ENCODE measurements at places on chromosomes 2 and 18. TPM values are rescaled to one million over a fixed set of nuclear protein-coding genes. Genes with fewer than 3 reads are reported as not detected.

GRCh38 chr2:28687171-28687570 lies 64.5 kb upstream of the PPP1CB start:
- H3K4me3 ChIP-seq, result no peak overlapping the region
- H3K36me3 ChIP-seq, result no peaks in the 10 kb centered on the region
- DNase-seq, result no peak
- no peaks in the 10 kb centered on the region for H3K27me3 ChIP-seq
- no peak overlapping the region for H3K27ac ChIP-seq
- peaks cover 4% of the 10 kb centered on the region for H3K4me1 ChIP-seq

- no peak for DNase-seq
- H3K4me3 ChIP-seq, result no peak overlapping the region
- no peaks in the 10 kb centered on the region for H3K4me1 ChIP-seq
- no peaks in the 10 kb centered on the region for H3K36me3 ChIP-seq
- no peak overlapping the region for H3K27ac ChIP-seq
These were observed 89.4 kb downstream of the RNF152 start for GRCh38 chr18:61803393-61803792.

DNA sequence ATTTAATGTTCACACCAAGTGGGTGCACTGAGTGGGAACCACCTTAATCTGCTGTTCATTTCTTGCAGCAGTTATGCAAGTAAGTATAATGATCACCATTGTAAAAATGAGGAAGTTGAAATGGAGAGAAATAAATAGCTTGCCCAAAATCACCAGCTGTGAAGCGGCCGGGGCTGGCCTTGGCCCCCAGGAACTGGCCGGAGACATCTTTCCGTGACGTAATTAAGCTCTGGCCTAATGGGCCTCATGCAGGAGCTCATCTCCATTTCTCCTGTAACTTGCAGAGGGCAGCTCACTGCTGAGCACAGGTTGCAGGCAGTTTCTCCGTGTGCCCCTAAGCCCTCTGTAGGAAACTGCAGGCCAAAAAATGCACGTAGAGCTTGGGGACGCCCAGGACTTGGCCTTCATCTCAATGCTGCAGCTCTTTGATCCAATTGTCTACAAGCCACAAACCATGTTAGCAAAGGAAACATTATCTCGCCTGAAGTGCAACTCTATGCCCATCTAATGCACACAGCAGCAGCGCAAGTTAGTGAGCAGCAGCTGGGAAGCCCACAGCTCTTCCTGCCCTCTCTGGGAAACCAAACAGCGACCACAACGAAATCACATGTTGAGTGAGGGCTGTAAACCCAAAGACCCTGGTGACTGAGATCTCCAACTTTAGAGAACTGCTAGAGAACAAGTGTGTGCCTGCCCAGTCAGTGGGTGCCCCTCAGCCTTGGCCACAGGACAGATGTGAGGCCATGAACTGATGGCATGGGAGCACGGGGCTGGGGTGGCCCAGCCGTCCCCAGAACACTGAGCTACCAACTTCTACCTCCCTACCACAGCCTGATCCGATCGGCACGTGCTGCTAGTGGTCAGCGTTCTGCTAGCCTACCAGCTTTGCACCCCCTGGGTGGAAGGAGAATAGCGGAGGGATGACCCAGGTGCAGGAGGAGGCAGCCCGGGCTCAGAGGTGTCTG lies 28.8 kb downstream of the APCDD1 start:
- H3K36me3 ChIP-seq, result no peaks in the 10 kb centered on the region
- DNase-seq, result no peak
- H3K4me1 ChIP-seq, result no peaks in the 10 kb centered on the region

GRCh38 chr2:138787053-138787666 lies 7.0 kb upstream of the NXPH2 start:
- H3K27ac ChIP-seq, result no peak overlapping the region
- H3K27me3 ChIP-seq, result no peaks in the 10 kb centered on the region
- no peak overlapping the region for H3K4me3 ChIP-seq
- no peaks in the 10 kb centered on the region for H3K36me3 ChIP-seq

DNA sequence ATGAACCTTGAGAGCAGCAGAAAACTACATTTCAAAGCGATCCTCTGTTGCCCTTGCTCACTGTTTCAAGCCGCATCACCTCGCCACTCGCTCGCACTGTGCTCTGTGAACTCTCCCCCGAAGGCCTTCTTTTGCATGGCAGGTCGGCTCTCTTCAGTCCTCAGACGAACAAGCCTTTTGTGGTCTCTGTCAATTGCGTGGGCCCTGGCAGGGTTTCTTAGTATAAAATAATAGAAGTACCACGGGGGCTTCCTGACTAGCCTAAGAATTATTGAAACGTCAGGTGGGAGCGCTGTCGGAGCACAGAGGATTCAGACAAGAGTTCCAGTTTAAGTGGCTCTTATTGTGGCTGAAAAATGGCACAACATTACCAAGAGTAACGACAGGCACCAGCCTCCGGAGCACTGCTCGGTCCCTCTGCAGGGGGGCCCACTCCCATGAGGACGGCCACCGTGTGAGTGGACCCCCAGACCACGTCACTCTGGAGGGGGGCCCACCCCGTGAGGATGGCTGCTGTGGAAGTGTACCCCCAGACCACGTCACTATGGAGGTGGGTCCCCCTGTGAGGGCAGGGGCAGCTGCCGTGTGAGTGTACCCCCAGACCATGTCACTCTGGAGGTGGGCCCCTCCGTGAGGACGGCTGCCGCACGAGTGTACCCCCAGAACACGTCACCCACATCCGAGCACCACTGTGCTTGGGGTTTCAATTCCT lies 237.7 kb downstream of the HDAC4 start:
- H3K36me3 ChIP-seq, result no peaks in the 10 kb centered on the region
- H3K27ac ChIP-seq, result no peak overlapping the region
- H3K27me3 ChIP-seq, result no peaks in the 10 kb centered on the region
- DNase-seq, result no peak
- H3K4me3 ChIP-seq, result no peak overlapping the region

- H3K4me1 ChIP-seq, result peaks cover 5% of the 10 kb centered on the region
- no peak overlapping the region for H3K27ac ChIP-seq
- no peak overlapping the region for H3K4me3 ChIP-seq
- no peaks in the 10 kb centered on the region for H3K36me3 ChIP-seq
- peaks cover 3% of the 10 kb centered on the region for H3K27me3 ChIP-seq
These were observed 460 bp upstream of the LRRFIP1 start for GRCh38 chr2:237626813-237627440.

DNA sequence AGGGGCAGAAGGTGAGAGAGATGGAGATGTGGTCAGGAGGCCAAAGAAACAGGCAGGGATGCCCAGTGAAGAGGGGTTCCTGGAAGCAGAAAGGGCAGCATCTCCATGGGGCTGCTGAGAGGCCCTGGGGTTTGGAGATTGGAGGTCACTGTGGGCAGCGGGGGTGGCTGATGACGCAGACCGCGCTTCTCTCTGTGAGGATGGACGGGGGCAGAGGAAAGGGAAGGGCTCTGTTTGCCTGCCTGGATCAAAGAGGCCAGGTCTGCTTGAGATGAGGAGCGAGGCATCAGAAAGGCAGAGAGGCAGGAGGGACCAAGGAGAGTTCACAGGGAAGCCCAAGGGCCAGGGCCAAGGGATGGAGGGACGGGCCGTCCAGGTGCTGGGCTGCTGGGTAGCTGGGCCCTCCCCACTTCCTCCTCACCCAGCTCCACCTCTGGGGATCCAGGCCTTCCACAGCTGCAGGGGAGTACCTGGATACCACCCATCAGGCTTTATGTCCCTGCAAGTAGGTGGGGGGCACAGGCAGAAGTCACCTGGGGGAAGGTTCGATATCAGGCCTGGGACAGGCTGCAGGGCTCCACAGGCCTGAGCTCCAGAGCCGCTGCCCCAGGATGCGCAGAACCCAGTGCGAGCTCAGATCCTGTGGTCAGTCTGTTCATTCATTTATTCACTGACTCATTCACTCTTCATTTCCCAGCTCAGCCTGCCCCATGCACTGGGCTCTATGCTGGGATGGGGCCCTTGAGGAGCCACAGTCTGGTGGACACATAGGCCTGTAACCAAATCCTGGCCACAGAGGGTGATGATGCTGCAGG lies 30.6 kb downstream of the ADRA2B start:
- no peaks in the 10 kb centered on the region for H3K27me3 ChIP-seq
- H3K27ac ChIP-seq, result no peak overlapping the region
- no peak for DNase-seq
- no peaks in the 10 kb centered on the region for H3K4me1 ChIP-seq
- no peak overlapping the region for H3K4me3 ChIP-seq

DNA sequence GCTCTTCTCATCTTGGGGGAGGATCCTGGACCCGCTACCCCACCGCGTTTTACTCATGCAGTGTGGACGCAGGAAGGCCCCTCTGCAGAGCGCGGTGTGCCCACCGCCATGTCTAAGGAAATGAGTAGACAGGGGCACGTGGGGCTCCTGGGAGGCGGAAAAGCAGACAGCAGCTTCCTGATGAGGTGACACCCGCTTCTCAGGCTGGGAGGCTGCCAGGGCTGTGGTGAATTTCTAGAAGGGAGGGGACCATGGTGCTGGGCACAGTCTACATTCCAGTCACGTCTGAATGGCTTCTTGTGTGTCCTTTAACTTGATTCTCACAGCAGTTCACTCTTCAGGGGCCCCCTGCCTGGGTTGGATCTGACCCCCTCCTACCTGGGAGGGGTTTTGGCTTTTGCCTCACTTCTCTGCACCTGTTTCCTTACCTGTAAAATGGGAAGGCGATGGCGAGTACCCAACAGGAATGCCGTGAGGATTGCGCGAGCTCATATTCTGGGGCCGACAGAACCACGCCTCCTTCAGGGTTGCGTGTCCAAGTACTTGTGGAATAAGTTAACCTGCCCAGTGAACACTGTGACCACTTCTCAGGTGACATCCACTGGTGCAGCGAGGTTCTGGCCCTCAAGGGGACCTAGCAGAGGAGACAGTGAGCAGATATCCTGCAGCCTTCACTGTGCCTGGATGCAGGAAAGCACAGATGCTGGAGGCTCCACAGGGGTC lies 32.3 kb upstream of the MBP start:
- no peak overlapping the region for H3K4me3 ChIP-seq
- H3K27ac ChIP-seq, result no peak overlapping the region
- H3K4me1 ChIP-seq, result no peaks in the 10 kb centered on the region
- DNase-seq, result no peak
- H3K27me3 ChIP-seq, result peaks cover 4% of the 10 kb centered on the region

Gene CASP8
- total RNA-seq, result 55.5 TPM

Gene PLCD4
- total RNA-seq, result not detected

All from CD8-positive, alpha-beta memory T cell (primary cell).